Fibroblast of skin of left quadriceps (primary cell): ENCODE measurements at places on chromosomes 16 and 17.

DNA sequence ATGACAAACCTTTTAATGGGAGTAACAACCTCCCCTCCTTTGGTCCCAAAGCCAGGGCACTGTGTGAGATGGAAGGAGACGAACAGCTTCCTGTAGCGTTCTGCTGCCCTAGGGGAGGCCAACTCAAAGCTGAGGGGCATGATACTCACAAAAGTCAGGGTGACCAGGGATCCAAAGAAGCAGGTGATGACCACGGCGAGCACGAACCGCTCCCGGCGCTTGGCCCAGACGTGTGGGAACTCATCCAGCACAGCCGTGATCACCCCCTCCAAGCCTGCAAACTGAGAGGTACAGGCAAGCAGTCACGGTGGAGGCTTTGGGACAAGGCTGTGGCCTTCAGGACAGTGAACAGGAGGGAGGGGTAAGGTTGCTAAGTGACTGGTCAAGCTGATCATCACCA, 25.1 kb downstream of the SLC6A4 start:
- DNase-seq: no peak

- no peak for DNase-seq
These were observed 47.2 kb upstream of the SKAP1 start for GRCh38 chr17:48477221-48477620.

DNA sequence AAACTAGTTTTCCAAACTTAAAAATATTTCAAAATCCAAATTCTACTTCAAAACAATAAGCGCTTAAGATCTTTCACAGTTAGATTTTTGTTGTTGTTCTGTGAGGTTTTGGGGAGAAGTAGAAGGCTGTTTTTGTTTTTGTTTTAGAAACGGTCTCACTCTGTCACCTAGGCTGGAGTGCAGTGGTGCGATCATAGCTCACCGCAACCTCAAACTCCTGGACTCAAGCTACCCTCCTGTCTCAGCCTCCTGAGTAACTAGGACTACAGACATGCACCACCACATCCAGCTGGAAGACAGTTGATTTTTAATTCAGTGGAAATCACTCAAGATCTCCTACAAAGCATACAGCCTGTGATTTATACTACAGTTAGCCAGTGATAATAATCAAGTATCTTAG, 2.7 kb downstream of the SHCBP1 start:
- DNase-seq: no peak

DNA sequence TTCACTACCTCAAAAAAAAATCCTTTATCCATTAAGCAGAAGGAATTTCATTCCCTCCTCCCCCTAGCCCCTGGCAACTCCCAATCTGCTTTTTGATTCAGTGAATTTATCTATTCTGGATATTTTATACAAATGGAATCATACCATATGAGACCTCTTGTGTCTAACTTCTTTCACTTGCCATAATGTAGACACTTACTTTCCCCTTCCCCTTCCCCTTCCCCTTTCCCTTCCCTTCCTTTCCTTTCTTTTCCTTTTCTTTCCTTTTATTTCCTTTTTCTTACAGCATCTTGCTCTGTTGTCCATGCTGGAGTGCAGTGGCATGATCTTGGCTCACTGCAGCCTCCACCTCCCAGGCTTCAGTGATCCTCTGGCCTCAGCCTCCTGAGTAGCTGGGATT, 50.5 kb downstream of the PSMD12 start:
- no peak for DNase-seq
